ENCODE measurements at places on chromosomes 12 and 14.

DNA sequence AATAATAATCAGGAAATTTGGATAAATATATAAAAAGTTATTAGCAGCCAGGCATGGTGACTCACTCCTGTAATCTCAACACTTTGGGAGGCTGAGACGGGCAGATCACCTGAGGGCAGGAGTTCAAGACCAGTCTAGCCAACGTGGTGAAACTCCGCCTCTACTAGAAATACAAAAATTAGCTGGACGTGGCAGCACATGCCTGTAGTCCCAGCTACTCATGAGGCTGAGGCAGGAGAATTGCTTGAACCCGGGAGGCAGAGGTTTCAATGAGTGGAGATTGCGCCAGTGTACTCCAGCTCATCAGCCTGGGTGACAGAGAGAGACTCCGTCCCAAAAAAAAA, 64.5 kb downstream of the SYT1 start:
- H3K27ac ChIP-seq: no peak overlapping the region
- no peaks in the 10 kb centered on the region for H3K4me1 ChIP-seq
- no peak overlapping the region for H3K4me3 ChIP-seq
- H3K27me3 ChIP-seq: no peaks in the 10 kb centered on the region

- peaks cover 1% of the 10 kb centered on the region for H3K36me3 ChIP-seq
- peak overlapping the region; percentile 90 for H3K27ac ChIP-seq
- peak overlapping the region; percentile 89 for H3K4me3 ChIP-seq
- DNase-seq: no peak
- peaks cover 33% of the 10 kb centered on the region for H3K4me1 ChIP-seq
These were observed 19.3 kb downstream of the CHD8 start for GRCh38 chr14:21436567-21437062.

GRCh38 chr14:69828354-69828753, 31.3 kb upstream of the SLC10A1 start:
- no peak for DNase-seq
- no peak overlapping the region for H3K27ac ChIP-seq
- H3K27me3 ChIP-seq: no peaks in the 10 kb centered on the region
- H3K36me3 ChIP-seq: no peaks in the 10 kb centered on the region
- no peaks in the 10 kb centered on the region for H3K4me1 ChIP-seq

GRCh38 chr12:6426882-6427671, 17.7 kb upstream of the CD27 start:
- H3K4me3 ChIP-seq: no peak overlapping the region
- no peak overlapping the region for H3K27ac ChIP-seq
- no peaks in the 10 kb centered on the region for H3K36me3 ChIP-seq
- H3K27me3 ChIP-seq: no peaks in the 10 kb centered on the region
- H3K4me1 ChIP-seq: peaks cover 28% of the 10 kb centered on the region

GRCh38 chr12:47829584-47829983, 9.9 kb upstream of the HDAC7 start:
- no peak overlapping the region for H3K4me3 ChIP-seq
- no peaks in the 10 kb centered on the region for H3K27me3 ChIP-seq
- H3K36me3 ChIP-seq: no peaks in the 10 kb centered on the region
- DNase-seq: no peak
- H3K27ac ChIP-seq: peak overlapping the region; percentile 99

DNA sequence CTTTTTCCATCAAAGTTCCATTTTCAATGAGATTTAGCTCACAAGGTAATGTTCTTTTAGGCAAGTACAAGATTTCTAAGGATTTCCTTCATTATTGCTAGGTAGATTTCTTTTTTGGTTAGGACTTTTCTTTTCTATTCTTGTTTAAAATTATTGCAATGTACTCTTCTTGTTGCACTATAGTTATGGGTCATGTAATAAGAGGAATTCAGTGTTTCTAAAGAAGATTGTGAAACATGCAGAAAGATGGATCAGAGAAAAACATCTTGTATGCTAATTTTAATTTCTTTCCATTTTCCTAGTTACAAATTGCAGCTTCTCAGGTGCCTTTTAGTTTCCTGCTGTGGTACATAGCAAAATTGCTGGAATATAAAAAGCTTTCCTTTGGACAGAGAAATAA, 56.1 kb downstream of the BTG1 start:
- H3K27ac ChIP-seq: no peak overlapping the region
- no peak overlapping the region for H3K4me3 ChIP-seq

DNA sequence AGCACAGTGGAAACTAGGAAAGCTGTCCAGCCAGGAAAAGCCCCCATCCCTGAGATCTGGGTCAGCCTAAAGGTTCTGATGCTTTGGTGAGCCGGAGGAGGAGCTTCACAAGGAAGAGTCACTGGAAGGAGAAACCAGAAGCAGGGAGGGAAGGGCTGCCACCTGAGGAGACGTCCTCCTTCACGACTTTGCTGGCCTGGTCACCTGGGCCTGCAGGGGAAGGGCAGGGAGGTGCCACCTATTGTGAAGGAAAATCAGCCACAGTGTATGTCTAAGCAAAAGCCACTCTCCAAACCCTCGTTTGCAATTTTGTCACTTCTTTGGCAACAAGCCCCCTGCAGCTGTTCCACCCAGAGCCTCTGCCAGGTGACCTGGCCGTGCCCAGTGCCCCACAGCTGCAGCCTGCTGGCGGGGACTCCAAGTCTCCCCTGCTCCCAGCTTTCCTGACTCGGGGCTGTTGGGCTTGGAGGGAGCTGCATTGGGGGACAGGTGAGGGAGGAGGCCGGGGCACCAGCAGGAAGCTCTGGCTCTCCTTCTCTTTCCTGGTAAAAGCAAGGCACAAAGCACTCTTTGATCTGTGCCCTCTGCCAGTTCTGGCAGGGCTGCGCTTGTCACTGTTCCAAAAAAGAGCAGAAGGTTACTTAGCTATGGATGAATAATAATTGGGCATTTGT, 120.9 kb upstream of the BCL2L14 start:
- H3K4me1 ChIP-seq: peaks cover 12% of the 10 kb centered on the region
- H3K4me3 ChIP-seq: no peak overlapping the region
- H3K36me3 ChIP-seq: no peaks in the 10 kb centered on the region
- no peak overlapping the region for H3K27ac ChIP-seq

DNA sequence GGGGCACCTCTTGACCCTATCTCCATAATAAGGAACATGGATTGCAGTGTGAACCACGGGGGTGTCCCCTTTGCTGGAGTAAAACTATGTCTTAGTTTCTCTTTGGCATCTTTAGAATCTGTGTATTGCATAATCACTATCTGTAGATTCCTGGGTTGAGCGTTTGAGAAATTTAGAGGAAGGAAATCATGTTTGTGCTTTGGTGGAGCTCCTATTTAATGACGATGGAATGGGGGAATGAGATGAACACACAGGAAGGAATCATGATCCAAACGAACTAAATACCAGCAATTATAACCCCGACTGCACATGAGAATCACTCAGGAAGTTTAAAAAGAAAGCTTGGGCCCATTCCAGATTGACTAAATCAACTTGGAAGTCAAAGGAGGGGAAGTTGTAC, 1.3 kb upstream of the MYG1 start:
- H3K27me3 ChIP-seq: no peaks in the 10 kb centered on the region
- DNase-seq: no peak
- peaks cover 75% of the 10 kb centered on the region for H3K4me1 ChIP-seq
- H3K36me3 ChIP-seq: peaks cover 31% of the 10 kb centered on the region
- H3K4me3 ChIP-seq: no peak overlapping the region

- no peaks in the 10 kb centered on the region for H3K4me1 ChIP-seq
- no peak overlapping the region for H3K4me3 ChIP-seq
- peaks cover 6% of the 10 kb centered on the region for H3K27me3 ChIP-seq
- H3K27ac ChIP-seq: no peak overlapping the region
These were observed 11.4 kb upstream of the CYP46A1 start for GRCh38 chr14:99672506-99673304.

GRCh38 chr14:53695692-53696214, 260.9 kb downstream of the BMP4 start:
- no peak overlapping the region for H3K4me3 ChIP-seq
- H3K4me1 ChIP-seq: no peaks in the 10 kb centered on the region
- no peaks in the 10 kb centered on the region for H3K36me3 ChIP-seq
- DNase-seq: no peak
- H3K27ac ChIP-seq: no peak overlapping the region
- H3K27me3 ChIP-seq: no peaks in the 10 kb centered on the region

- H3K4me3 ChIP-seq: no peak overlapping the region
- no peak for DNase-seq
These were observed 11.0 kb upstream of the CELA1 start for GRCh38 chr12:51357374-51358047.

GRCh38 chr12:108289350-108290161, 49.6 kb downstream of the CMKLR1 start:
- H3K27me3 ChIP-seq: no peaks in the 10 kb centered on the region
- DNase-seq: no peak
- peaks cover 12% of the 10 kb centered on the region for H3K36me3 ChIP-seq
- peaks cover 3% of the 10 kb centered on the region for H3K4me1 ChIP-seq

- H3K4me1 ChIP-seq: no peaks in the 10 kb centered on the region
- no peaks in the 10 kb centered on the region for H3K27me3 ChIP-seq
- no peak for DNase-seq
- no peak overlapping the region for H3K4me3 ChIP-seq
These were observed 261.9 kb upstream of the LRIG3 start for GRCh38 chr12:59182191-59182590.

DNA sequence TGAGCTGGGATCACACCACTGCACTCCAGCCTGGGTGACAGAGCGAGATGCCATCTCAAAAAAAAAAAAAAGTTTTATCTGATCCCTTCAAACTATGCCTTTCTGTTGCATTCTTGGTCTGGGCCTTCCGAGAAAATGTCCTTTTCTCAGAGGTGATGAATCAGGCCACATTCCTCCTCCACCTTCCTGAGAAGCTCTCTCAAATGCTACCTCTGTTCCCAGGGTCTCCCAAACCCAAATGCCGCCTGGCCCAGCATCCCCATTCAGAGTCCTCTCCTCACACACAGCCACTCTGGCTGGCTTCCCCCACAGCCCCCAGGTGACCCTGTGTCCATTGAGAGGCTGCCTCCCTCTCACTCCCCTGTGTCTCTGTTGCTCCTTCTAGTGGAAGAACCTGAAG, 19.7 kb upstream of the TMED10 start:
- H3K4me1 ChIP-seq: peaks cover 15% of the 10 kb centered on the region
- no peak overlapping the region for H3K4me3 ChIP-seq
- H3K27me3 ChIP-seq: no peaks in the 10 kb centered on the region
- DNase-seq: no peak
- no peak overlapping the region for H3K27ac ChIP-seq
